ENCODE measurements at places on chromosomes 6 and 20.

DNA sequence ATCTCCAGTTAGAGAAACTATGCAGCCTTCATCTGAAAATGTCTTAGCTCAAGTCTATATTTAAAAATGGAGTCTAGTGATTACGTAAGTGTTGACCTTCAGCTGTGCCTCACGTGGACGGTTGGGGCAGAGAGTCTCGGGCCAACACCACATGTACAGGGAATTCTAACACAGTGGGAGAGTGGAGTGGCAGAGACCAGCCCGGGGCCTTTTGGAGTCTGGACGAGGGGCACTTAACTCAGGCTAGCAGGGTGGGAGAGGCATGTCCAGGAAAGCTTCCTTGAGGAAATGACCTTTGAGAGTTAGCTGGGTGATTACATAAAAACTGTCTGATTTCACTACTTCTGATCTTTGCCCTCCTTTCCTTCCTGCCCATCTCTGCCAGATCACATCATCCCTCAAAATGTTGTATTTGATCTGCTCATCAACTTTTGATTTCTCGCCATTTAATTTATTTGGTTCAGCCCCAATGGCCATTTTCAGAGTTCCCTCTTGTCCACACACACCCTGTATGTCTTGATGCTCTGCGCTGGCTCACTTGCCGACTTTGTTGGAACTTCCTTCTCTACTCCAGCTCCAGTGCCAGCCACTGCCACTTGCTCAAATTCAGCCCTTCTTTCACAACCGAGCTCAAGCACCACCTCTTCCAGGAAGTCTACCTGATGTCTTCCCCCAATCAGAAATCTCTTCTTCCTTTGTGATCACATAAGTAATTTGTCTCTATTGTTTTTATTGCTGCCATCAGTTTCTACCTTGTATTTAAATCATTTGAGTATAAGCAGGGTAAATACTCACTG, 2.6 kb downstream of the ARMC2 start:
- DNase-seq, result no peak

DNA sequence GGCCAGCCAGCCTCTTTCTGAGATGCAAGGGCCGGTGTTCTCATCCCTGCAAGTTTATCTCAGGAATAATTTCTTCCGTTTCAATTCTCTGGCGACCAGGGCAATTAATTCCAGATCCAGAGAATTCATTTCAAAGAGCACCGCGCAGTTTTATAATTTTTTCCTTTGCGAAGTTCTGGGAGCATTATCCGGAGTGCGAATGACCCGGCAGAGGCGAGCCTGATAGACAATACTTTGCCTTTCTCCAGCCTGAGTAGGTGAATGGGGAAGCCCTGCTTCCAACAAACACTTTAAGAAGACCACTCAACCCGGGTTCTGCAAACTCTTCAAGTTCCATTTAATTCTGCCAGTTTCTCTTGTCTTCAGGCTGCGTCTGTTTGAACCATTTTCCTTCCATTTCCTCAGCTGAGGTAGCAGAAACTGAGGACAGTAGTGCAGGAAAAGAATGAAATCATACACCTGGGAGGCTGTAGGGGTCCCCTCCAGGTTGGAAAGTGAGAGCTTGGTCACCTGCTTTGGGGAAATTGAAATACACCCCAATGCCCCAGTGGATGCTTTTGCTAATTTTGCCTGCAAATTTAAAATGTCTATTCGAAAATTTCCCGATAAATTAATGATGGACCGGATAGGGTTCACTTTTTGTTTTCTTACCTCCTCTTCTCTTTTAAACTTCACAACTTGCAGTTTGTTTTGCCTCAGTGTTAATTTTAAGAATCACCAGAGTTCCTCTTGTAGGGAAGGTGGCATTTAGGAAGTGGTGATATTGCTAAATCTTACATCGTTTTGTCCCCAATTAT, 1.1 kb downstream of the VGLL2 start:
- no peak for DNase-seq

GRCh38 chr6:143536866-143537691, 25.6 kb upstream of the FUCA2 start:
- DNase-seq, result peak; percentile 52

DNA sequence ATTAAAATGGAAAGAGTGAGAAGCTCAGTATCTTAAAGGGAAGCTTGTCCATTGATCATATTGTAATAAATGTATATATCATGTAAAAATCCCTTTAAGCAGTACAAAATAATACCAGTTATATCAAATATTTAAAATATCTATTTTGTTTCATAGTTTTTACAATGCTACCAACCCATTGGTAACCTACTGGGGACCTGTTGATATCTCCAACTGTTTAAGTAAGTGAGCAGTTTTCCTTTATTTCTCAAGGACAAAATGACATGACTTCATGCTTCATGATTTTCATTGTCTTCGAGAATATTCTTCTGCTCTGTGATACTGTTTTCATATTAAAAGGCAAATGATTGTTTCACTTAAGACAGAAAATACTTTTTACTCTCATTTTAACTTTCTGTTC, 100.0 kb downstream of the ADGRG6 start:
- no peak for DNase-seq

- no peak for DNase-seq
Observed at GRCh38 chr20:4987130-4987529, 14.2 kb downstream of the SLC23A2 start.

- no peak for DNase-seq
Observed at GRCh38 chr6:79226660-79227059, 7.8 kb downstream of the HMGN3 start.

- no peak for DNase-seq
Observed at GRCh38 chr6:37594895-37595294, 95.2 kb upstream of the CCDC167 start.

GRCh38 chr6:98839781-98840361, 5.5 kb downstream of the POU3F2 start:
- no peak for DNase-seq

DNA sequence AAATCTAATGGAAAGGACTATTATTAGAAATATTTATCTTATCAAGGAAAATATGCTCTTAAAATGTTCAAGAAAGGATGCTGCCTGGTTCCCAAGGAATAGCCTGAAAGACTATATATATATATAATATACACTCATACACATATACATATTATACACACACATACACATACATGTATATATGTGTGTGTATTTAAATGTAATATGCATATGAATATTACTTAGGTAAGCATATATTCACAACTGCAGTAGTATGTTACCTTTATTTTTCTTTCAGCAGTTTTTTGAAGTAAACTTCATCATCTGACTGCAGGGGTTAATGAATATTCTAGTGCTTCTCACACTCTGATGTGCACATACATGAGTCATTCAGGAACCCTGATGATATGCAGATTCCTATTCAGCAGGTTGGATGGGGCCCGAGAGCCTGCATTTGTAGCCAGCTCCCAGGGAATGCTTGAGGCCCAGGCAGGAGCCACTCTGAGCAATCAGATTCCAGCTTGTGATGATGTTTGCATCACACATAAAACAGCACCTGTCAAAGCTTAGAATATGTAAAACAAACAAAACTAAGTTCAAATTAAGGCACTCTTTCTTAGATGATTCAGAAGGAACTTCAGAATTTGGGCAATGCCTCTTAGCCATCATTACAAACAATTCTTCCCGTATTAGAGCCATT, 16.1 kb downstream of the MYLK4 start:
- no peak for DNase-seq

GRCh38 chr6:146697921-146698320, 99.1 kb downstream of the ADGB start:
- no peak for DNase-seq

All from stimulated activated CD4-positive, alpha-beta T cell treated with anti-CD3 and anti-CD28 coated beads, Interleukin-2, amount 100 ng/mL, for 48 hours (primary cell).